Hippocampal formation (tissue), 2 donors: ENCODE measurements at places on chromosomes 12 and 14.

GRCh38 chr14:50434528-50434927, 37.8 kb upstream of the CDKL1 start:
- DNase-seq, result no peak

DNA sequence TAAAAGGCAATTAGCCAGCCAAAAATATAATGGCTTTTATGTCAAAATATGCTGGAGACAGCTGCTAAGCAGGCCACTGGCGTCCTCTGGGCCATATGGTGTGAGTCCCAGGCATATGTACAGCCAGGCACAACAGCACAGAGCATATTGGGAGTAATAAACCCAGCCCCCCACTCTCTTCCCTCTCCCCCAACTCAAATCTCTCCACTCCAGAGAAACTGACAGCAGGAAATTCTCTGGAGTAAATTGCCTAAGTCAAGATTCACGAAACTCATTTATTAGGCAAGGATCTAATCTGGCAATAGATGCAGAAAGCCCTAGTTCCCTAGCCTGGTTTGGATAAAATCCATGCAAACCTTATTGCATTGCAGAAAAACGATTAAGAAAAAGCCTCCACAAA, 147.9 kb upstream of the SEL1L start:
- no peak for DNase-seq

DNA sequence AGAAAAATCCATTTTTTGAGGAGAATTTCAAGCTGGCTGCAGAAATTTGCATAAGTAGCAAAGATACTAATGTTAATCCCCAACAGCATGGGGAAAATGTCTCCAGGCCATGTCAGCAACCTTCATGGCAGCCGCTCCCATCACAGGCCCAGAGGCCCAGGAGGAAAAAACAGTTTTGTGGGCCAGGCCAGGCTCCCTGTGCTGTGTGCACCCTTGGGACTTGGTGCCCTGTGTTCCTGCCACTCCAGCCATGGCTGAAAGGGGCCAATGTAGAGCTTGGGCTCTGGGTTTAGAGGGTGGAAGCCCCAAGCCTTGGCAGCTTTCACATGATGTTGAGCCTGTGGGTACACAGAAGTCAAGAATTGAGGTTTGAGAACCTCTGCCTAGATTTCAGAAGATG, 76.3 kb downstream of the MGAT4C start:
- DNase-seq, result no peak

DNA sequence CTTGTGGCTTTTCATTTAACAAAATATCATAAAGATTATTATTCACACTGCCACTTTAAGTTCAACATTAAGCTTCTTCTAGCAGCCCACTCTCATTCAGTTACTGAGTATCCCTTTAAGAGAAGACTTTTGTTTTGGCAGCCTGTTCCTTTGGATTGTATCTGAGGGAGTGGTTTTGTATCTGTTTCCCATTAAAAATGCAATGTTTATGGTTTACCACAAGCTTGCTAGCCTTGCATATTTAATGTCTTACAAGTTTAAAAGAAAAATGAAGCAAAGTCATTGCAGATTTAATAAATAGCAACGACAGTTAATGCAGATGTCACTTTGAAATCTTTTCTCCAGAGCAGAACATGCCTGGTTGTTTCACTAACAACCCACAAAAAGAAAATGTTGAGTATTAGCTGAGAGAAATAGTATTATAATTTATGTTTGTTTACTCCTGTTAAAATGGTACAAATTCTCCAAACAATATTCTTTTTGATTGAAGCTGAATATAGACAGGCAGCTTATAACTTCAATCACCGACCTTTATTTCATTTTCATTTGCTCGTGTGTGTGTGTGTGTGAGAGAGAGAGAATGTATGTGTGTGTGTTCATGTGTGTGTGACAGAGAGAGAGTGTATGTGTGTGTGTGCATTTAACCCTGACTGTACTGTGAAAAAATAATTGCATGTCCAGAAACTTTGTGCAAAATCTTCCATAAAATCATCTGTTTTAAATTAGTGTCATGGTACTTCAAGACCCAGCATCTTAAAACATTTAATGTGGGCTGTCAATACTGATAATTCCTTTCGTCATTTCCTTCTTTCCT, 1.8 kb downstream of the DCN start:
- no peak for DNase-seq

GRCh38 chr14:80164991-80165721, 46.1 kb downstream of the DIO2 start:
- no peak for DNase-seq

GRCh38 chr14:102280376-102280962, 24.5 kb downstream of the MOK start:
- no peak for DNase-seq

DNA sequence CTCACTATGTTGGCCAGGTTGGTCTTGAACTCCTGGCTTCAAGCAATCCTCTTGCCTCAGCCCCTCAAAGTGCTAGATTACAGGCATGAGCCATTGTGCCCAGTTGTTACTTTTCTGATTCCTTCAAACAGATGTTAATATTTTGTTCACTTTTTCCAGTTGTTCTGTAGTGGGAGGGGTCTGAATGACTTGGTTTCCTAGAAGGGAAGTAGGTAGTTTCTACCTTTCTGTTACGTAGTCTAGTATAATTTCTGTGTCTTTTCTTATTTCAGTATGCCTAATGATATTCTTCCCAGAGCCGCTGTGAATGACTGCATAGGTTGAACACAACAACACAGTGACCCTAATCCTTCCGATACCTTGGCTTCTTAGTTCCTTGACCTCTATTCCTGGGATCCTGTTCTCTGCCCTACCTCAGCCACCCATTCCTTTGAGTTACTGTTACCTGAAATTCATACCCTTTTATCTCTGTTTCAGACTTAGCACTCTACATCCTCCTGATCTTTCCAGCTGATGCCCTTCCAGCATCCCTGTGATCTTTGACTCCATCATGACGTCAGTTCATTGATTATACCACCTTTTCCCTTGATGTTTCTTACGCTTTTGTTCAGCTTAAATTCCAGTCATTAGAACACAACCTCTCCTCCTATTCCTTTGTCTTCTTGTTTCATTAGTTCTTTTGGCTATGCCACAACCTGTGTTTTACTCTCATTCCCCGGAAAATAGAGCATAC, 33.3 kb downstream of the RCOR1 start:
- DNase-seq, result no peak

GRCh38 chr12:25197608-25198007, 2.6 kb downstream of the ETFRF1 start:
- DNase-seq, result no peak

- DNase-seq, result no peak
Observed at GRCh38 chr12:64225626-64226025, 3.5 kb upstream of the KICS2 start.

DNA sequence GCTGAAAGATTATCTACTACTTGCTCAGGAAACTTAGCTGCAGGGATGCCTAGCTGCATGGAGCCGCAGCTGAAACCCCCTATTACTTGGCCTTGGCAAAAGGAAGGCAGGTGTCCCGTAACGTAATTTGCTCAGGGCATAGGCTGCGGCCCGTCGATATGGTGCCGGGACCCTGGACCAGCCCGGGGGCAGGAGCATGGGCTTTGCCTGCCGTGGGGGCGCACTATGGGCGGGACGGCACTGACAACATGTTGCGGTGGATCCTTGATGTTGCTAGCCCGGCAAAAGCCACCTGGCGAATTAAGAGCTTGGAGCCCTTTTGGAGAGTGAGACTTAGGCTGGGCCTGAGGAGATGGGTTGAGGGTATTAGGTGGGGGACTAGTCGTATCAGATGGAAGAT, 1551.2 kb downstream of the AACS start:
- DNase-seq, result no peak

- DNase-seq, result no peak
Observed at GRCh38 chr14:91714805-91715204, 17.1 kb downstream of the CATSPERB start.

GRCh38 chr12:100964028-100964427, 169.5 kb downstream of the ANO4 start:
- no peak for DNase-seq

GRCh38 chr12:70560671-70561070, 76.6 kb downstream of the PTPRB start:
- DNase-seq, result no peak

GRCh38 chr12:1811281-1811947, 9.0 kb upstream of the LRTM2 start:
- no peak for DNase-seq

GRCh38 chr12:62194031-62194430, 66.2 kb upstream of the USP15 start:
- no peak for DNase-seq

DNA sequence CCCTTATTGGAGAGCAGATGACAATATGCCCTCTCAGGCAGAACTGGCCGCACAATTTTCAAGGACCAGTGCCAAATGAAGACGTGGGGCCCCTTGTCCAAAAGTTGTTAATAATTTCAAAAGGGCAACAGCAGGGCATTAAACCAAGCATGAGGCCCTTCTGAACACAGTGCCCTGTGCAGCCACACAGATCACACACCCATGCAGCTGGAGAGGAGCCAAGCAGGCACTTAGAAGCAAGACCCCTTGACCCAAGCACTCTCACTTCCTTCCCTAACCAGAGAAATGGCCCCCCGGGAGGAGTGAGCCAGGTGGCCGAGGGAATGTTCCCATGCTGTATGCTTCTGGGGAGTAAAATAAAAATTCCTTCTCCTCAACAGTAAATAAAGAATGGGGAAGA, 114.0 kb upstream of the TMPO start:
- DNase-seq, result no peak

- no peak for DNase-seq
Observed at GRCh38 chr12:4806439-4807115, 86.4 kb downstream of the GALNT8 start.

GRCh38 chr12:71954861-71955260, 16.2 kb downstream of the TPH2 start:
- DNase-seq, result no peak

DNA sequence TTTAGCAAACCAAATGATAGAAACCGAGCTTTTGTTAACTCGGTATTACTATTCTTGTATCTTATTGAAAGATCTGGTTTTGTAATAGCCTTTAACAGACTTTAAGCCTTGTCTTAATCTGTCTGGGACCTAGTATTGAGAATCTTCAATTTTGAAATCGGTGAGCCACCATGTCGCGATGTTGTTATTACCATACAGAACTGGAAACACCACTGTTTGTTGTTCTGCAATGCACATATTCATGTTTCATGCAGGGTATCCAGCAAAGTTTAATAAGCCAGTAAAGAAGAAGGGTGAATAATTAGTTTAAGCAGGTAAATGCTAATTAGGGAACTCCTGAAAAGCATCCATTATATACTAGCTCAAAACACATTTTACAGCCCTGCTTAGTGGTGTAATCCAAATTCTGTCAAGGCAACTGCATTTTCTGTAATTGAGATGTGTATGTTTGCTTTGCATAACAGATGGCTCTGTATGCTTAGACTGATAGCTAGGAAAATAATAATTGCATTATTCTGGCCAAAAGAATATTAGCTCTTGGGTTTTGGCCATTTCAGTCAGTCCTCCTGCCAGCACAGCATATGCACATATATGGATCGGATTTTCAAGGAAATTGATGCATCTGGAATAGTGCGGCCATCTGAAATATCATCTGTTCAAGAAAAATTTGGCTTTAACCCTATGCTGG, 389.2 kb downstream of the EGLN3 start:
- DNase-seq, result no peak
